Smooth muscle cell of bladder (primary cell): ENCODE measurements at places on chromosomes 5 and 9. TPM values are rescaled to one million over a fixed set of nuclear protein-coding genes. Genes with fewer than 3 reads are reported as not detected.

The GRIA1 gene
- total RNA-seq: under 0.01 and 0.18 TPM in 2 replicates

The MYMK gene
- not detected in 2 replicates for total RNA-seq

The CMYA5 gene
- total RNA-seq: 1.3 and 3.0 TPM in 2 replicates

The OTULINL gene
- 0.09 and 0.14 TPM in 2 replicates for total RNA-seq
